ENCODE measurements at places on chromosomes 7 and 10.

DNA sequence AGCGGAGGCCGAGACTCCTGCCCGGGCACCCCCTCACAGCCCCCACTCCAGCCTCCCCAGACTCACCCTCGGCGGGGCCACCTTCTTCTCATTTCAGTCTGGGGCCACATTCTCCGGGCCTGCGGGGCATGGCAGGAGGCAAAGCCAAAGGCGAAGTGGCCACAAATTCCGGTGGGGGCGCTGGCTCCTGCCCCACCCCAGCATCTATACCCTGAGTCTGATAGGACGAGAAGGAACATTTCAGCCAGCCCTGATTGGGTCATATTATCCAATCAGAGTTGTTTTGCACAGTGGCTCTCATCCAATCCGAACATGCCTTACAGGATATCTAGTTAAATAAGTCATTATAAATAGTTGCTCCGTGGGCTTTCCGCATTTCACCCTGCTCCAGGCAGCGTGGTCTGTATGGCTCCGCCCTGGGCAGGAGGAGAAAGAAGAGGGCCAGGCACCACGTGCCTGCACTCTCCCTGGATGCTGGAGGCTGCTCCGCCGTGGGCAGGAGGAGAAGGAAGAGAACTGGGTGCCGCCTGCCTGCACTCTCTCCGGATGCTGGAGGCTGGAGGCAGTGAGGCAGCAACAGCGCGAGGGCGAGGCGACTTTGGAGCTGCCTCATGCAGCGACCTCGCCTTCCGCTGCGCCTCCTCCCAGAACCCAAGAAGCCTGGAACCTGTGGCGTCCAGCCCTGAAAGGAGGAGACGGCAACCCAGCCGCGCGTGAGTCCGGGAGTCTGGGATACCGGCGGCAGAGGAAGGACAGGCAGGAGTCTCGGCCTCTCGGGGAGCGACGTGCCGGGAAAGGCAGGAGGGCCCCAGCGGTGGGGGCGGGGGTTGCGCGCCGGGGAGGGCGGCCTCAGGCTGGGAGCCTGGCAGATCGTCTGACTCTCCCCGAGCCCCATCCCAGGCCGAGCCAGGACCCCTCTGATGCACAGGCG is 162.9 kb downstream of the ZNF33B start:
- no peak for DNase-seq

- no peak for DNase-seq
Measured at GRCh38 chr7:33849004-33849403, 56.3 kb upstream of the BMPER start.

DNA sequence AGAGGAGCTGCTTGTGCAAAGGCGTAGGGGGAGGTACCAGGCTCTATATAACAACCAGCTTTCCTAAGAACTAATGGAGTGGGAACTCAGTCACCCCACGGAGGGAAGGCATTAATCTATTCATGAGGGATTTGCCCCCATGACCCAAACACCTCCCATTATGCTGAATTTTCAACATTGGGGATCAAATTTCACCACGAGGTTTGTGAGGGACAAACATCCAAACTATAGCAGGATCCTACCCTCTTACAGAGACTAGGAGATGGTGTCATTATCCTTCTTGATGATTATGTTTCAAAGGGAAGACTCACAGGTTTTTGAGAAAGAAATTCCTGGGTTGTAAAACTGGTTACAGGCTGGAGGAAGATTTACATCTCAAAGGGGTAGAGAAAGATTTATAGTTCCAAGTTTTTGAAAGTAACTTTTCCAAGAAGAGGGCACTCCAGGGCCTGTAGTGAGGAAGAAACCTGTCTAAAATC is 295.0 kb upstream of the DKK1 start:
- no peak for DNase-seq

DNA sequence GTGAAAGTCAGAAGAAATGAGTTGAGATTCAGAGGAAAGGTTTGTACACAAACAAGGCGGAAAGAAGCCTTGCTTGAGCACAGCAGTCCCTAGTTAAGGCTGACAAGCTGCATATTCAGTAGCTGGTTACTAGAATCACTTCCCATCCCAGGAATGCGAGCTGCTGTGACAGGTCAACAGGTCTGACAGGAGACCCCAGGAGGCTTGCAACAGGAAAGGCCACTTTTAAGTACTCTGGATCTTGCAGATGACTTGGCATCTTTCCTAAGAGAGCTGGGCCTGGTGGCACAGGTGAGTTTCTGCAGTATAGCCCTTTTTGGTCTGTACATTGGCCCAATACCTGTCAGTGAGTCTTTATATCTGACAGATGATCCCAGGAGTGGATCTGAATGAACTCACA is 35.7 kb upstream of the UNC5B start:
- no peak for DNase-seq

DNA sequence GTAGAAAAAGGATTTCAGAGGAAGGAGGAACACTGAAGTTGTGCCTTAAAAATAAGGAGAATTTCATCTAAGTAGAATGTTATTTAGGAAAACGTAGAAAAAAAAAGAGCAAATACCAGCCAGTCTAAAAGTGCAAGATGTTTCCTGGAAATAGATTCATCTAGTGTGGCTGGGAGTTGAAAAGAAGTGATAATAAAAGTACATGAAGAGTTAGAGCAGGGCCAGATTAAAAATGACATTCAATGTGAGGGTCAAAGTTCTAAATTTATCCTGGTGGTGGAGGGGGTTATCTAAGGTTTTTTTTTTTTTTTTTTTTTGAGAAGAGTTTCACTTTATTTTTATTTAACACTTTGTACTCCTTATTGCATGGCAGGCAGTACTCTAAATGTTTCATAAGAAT is 289.3 kb downstream of the MDFIC start:
- DNase-seq, result no peak

DNA sequence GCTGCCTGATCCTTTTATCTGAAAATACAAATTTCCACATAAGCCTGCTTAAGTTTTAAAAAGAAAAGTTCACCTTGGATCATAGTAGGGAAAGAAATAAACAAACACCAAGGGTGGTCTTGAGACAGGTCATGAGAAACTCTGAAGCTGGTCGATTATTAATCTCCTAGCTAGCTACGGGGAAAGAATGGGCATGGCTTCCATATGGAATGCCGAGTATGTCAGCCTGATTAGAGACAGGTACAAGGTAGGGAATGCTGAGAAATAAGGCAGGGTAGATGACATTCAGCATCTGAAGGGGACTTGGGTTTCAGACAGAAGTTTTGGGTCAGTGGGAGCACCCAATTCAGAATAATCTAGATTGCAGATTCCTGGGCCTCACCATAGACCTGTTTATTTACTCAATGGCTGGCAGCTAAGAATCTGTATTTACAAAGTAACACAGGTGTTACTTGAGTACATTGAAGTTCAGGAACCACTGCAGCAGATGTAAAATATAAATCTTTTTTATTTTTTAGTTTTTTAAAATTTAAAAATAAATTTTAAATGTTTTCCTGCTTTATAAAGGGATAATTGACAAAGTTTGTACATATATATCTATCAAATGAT is 49.0 kb downstream of the SCIN start:
- no peak for DNase-seq

DNA sequence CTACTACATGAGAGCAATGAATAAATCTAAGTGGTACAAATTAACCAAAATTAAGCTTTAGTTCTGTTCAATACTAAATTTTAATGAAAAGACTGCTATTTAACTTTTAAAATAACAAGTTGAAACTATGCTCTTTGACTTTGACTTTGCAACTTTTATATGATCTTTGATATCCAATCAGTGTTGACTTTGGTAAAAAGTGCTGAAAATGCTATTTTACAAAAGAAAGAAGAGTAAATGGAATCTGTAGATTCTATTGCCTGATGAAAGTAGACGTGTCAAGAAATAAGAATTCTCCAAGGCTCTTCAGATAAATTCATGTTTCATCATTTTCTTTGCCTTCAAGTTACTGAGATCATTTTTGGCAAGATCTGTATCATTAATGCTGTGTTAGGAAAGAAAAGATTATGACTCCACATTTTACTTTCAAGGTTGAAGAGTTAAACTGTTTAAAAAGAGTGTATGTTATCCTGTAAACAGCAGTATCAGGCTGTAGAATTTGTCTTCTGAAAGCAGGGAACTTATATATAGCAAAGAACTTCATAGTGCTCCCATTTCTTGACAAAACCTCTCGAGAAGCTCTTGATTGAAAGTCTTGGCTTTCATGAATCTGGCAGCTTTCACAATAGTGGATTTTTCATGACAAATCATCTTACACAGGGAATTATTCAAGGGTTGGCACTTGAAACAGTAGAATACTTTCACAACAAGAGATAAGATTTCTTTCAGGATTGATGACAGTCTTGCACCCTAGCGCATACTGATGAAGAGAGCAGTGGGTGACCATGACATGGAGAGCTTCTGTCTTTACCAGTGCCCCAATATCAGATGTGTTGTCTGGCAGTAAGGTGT is 72.1 kb downstream of the PTEN start:
- no peak for DNase-seq

DNA sequence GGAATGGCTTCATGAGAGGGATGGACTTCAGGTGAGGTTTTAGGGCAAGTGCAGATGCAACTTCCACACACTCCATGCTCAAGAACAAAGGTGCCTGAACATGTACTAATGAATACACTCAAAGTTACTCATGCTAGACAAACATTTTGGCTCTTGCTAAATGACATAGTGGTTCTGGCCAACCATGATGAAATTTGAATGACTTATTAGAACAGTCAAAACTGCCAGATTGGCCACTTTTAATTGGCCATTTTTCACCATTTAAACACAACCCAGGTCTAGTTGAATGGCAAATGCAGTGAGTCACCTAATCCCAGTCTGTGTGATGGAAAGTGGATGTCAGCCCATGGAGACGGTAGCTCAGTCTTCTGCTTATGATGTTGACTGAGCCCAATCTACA is 4.9 kb upstream of the PTPRN2 start:
- DNase-seq, result no peak

DNA sequence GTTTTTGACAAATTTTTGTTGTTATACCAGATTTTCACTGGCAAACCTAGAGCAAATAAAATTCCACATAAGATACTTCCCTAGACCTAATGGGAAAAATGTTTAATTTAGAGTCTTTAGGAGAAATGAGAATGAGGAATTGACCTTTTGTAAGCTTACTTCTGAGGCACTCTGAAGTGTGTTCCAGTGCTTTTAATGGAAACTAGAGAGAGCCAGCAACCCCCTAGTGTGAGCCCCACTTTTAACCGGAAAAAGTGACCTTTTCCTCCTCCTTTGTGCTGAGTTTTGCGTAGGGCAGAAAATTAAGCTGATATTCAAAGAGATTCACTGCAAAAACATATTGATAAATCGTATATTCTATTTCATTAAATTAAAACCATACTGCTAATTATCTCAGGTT is 5.2 kb downstream of the IKZF1 start:
- DNase-seq, result no peak

DNA sequence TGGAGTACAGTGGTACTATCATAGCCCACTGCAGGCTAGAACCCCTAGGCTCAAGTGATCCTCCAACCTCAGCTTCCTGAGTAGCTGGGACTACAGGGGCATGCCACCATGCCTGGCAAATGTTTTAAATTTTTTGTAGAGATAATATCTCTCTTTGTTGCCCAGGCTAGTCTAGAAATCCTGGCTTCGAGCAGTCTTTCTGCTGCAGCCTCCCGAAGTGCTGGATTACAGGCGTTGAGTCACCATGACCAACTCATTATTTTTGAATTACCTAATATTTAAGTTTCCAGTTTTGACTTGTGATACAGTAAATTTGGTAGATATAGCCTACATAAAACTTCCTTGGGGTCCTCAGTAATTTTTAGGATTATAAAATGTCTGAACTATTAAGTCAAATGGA is 74.1 kb downstream of the RUNDC3B start:
- DNase-seq, result no peak

DNA sequence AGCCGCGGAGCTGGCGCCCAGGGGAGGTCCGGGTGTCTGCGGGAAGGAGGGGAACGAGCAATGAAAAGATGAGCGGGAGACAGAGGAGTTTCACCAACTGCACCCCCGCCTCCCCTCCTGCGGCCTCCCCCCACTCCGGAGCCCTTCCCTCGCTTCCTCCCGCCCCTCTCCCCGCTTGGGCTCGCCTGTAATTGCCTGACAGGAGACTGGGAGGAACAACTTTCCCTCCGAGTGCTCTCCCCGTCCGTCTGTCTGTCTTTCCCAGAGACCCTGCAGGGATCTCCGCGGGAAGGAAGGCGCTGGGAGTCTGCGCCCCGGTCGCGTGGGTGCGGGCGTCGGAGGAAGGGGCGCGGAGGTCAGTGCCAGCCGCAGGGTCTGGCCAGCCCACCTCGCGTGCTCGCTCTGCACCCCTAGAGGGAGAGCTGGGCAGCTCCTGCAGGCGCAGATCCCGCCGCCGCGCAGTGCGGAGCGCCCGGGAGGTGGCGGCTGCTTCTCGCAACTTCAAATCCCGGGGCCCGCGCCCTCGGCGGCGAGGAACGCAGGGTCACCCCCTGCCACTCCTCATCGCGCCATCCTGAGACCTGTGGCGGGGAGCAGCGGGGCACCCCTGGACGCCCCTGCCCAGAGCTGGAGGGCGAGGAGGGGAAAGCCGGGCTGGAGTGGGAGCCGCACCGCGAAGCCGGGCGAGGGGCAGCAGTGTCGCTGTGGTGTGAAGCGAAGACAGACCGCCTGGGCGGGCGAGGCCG is 511 bp upstream of the NRP1 start:
- DNase-seq, result peak; percentile 38

DNA sequence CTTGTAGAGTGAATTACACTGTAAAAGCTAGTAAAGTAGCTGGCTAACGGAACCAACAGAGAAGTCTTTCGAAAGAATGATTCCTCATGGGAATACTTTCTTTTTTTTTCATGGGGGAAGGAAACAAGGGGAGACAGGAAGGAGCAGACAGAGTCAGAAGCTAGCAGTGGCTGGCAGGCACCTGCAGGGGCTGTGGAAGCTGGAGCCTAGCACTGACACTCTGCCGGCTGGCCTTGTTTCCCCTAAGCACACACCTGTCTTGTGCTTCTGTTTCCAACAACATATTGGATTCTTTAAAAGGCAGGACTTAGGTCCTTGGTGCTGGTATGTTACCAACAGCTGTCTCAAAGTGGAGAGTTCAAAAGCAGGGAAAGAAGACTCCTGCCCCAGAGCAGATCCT is 24.7 kb downstream of the NOD1 start:
- no peak for DNase-seq

DNA sequence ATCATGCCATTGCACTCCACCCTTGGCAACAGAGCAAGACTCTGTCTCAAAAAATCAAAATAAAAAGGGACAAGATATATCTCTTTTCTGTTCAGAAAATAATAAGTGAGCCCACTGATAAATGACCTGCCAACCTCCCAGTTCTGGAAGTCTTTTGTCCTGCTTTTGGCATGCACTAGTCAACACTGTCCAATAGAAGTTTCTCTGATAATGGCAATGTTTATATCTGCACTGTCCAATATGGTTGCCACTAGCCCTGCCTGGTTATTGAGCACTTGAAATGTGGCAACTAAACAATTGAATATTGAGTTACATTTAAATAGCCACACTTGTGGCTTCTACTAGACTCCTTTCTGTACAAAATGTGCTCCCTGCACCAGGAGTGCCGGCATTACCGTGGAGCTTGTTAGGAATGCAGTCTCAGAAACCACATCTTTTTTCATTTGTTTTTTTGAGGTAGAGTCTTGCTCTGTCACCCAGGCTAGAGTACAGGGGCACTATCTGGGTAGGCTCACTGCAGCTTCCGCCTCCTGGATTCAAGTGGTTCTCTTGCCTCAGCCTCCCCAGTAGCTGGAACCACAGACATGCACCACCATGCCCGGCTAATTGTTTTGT is 229.7 kb downstream of the CACNB2 start:
- DNase-seq, result no peak

- no peak for DNase-seq
Measured at GRCh38 chr10:20962165-20962564, 65.1 kb upstream of the NEBL start.

GRCh38 chr10:33743429-33743857 is 409.0 kb upstream of the NRP1 start:
- DNase-seq, result no peak

Data from MV-4-11 (cell line).